Stomach (tissue), 19 donors: ENCODE measurements at places on chromosomes 11 and 22. TPM values are rescaled to one million over a fixed set of nuclear protein-coding genes. Genes with fewer than 3 reads are reported as not detected.

Gene CRYBA4
- total RNA-seq: not detected

Gene IL17REL
- total RNA-seq: 1.2 TPM

Gene GAL3ST1
- 0.87 TPM for total RNA-seq

Gene OR2AG1
- total RNA-seq: not detected

Gene IFITM10
- total RNA-seq: 0.72 TPM

Gene BRSK2
- total RNA-seq: 1.8 TPM

Gene MUC5B
- 38.5 TPM for total RNA-seq

Gene APOBEC3H
- not detected for total RNA-seq

GRCh38 chr22:36166518-36167220 is 6.1 kb upstream of the APOL3 start:
- DNase-seq: no peak

- no peak for DNase-seq
These were observed 6.8 kb downstream of the CFL1 start for GRCh38 chr11:65851083-65851579.

DNA sequence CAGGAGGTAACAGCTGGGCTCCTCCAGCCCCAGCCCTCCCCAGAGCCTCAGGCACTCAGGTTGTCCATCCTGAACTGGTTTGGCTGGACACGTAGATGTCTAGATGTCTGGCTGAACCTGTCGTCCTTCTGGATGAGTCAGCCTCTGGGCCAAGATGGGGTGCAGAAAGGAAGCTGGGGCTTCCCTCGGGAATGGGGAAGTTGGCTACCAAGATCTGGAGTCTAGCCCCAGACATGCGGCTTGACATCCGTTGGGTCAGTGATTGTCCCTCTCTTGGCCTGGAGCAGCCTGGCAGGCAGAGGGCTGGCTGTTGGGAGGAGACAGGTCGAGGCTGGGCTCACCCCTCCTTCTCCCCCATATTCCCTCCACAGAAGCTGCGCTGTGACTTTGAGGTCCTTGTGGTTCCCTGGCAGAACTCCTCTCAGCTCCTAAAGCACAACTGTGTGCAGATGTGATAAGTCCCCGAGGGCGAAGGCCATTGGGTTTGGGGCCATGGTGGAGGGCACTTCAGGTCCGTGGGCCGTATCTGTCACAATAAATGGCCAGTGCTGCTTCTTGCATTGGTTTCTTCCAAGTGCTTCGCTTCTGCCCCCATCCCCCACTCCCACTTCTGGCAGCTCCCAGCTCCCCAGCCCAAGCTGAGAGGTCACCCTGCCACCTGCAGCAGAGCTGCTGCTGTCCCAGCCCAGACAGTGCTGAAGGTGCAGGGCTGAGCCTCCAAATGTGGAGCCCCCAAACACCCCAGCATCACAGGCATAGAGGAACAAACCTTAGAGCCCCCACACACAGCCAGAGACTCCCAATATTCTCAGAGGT is 1.3 kb downstream of the CST6 start:
- DNase-seq: no peak

DNA sequence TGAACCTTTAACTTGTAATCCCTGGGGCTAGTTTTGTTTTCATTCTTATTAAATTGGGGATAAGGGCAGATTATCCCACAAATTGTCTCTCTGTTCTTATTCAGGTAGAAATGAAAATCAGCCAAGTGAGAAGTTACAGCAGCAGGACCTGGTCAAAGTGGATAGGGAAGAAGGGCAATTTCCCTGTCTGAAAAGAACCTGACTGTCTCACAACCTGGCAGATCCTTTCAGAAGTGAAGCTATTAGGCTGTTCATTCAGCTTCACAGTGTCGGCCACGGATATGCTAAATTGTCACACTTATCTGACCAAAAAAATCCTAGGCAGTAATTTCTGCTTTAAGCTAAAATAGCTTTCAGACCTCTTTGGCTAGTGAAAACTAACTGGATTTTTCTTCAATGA is 712.6 kb upstream of the ANO5 start:
- DNase-seq: no peak

DNA sequence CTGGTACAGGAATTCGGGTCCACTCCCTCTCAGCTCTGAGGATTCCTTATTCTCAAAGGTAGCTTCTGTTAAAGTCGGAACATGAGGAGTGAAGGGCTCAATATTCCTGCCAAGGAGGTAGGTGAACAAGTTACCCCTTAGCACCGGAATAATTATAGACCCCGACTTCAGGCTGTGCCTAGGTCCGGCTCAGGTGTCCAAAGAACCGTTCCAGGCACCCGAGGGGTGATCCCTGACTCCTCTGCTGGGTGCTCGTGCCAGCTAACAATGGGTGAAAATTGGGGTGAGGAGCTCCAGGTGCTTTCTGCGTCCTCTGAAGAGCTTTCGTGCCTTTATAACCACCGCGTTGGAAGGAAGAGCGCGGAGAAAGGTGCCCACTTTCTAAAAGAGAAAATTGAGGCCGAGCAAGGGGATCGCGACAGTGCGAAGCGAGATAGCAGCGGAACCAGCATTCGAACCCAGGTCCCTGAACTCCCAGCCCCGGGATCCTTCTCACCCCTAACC is 393 bp downstream of the CYB561A3 start:
- no peak for DNase-seq

DNA sequence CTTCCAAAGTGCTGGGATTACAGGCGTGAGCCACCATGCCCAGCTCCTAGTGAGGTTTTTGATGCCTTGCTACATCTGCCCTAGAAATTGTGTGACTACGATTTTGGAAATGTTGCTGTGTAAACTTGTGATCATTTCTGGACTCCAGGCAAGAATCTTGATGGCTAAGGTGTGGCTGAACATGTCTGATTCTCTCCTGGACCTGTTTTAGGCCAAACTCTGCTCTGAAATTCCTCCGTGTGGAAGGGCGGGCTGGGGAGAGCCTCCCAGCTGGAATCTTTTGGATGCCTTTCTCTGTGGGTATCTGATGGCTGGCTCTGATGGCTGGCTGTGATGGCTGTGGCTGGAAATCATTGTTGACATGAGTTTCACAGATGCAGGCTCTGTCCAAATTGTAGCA is 8.2 kb downstream of the PNPLA3 start:
- DNase-seq: no peak

DNA sequence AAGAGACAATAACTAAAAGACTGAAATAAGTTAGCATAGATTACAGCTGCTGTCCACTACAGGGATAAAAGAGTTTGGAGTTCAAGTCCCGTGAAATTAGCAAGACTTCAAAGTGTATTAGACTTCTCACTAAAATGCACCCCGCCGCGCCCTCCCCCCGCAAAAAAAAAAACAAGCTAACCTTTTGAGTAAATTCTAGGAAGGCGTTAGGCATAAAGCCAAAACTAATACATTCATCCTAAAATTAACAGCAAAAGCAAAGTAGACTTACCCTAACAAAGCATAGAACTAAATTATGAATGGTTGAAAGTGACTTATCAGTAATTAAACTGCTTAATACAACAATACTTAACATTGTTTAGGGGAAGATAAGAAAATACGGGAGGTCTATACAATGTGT is 581.0 kb upstream of the CHORDC1 start:
- DNase-seq: no peak

DNA sequence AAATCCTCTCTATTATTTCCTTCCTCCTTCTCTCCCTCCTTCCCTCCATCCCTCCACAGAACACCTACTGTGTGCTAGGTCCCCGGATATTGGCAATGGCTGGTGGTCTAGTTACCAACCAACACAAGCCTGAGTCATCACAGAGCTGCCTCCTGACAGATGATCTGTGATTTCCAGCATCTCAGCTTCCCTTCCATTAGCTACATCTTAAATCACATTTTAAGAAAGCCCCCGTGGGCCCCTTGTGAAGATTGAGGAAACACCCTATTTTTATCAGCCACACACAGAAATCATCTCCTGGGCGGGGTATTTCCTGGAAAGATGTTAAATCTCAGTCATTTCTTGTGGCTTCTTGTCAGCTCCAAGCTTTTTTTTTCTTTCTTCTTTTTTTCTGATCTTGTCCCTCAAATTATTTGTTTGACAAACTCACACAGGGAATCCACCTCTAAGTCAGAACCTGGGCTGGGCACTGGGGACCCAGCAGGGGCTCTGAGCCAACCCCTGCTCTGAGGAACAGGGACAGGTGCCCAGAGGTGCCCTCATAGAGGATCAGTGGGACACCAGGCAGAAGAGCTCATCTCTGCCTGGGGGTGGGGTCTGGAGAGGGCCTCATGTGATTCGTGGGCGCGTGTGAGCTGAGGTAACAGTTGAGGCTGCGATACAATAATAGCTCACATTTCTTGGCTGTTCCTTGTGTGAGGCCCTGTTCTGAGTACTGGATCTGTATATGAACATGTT is 42.4 kb downstream of the CACNA1I start:
- DNase-seq: no peak

GRCh38 chr11:69963533-69964246 is 114.4 kb upstream of the ANO1 start:
- DNase-seq: no peak

DNA sequence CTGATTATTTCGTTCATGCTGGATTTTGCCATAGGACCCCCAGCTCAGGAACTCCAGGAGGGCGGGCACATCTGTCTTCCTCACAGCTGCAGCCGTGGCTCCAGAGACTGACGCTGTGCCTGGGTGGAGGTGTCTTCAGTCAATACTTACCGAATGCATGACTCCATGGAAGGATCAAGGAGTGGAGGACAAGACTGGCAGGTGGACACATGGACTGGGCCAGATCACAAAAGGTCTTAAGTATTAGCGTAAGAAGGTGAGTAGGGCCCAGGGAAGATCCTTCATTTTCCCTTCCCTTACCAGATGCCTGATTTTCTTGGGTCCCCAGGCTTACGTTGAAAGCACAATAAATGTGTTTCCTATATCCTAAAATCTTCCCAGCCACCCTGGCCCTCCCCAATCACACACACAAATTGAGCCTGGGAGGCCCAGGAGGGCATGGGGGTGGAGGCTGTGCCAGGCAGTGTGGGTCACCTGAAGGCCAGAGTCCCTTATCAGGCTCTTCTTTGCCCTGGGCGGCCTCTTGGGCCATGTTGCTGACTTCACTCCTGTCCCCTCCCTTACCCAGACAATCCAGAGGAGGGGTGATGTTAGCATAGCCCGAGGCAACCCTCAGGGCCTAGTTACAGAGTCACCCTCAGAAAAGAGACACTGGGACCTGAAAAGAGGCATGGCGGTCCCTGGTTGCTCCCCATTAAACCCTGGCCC is 56.4 kb downstream of the CYTH4 start:
- peak; percentile 34 for DNase-seq

DNA sequence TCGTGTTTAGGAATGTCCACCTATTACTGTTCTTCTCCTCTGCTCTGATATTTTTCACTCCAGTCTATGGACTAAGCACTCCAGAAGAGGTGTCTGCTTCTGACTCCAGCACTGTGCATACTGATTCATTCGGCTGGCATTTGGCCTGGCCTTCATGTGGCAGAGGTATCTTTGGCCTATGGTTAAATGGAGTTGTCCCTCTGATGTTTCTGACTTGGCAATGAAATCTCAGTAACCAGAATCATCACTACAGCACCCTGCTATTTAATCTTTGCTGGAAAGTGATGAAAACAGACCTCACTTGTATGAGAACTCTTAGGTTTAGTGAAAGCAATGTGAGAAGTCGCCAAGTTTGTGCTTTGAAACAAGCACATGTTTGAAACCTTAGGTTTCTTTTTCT is 155.2 kb downstream of the MAML2 start:
- DNase-seq: no peak

- no peak for DNase-seq
These were observed 167.8 kb downstream of the MSANTD4 start for GRCh38 chr11:105854269-105854668.

- no peak for DNase-seq
These were observed 25.2 kb downstream of the PDE3B start for GRCh38 chr11:14668731-14669301.

DNA sequence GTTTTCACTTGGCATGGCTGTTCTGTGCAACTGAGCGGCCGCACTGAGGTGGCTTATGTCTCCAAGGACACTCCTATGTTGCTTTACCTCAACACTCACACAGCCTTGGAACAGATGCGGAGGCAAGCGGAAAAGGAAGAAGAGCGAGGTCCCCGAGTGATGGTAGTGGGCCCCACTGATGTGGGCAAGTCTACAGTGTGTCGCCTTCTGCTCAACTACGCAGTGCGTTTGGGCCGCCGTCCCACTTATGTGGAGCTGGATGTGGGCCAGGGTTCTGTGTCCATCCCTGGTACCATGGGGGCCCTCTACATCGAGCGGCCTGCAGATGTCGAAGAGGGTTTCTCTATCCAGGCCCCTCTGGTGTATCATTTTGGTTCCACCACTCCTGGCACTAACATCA is 2.1 kb downstream of the CLP1 start:
- no peak for DNase-seq

DNA sequence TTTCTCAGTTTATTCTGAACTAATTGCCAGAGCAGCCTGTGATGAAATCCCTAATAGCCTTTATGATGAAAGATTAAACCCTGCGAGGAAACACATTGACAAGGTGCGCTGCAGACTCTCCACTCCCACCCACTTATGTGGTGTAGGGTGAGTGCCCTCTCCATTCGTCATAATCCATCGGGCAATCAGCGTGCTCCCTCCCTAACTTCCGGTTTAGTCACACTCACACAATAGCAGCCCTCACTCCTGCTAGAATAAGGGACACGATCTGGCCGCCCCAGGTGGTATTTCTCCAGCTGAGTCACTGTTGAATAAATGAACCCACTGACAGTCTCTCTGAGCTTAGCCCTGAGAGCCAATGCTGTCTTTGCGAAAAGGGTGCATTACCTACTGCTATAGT is 188.3 kb downstream of the OPCML start:
- DNase-seq: peak; percentile 21

GRCh38 chr11:104442321-104442720 is 278.4 kb upstream of the PDGFD start:
- DNase-seq: no peak

DNA sequence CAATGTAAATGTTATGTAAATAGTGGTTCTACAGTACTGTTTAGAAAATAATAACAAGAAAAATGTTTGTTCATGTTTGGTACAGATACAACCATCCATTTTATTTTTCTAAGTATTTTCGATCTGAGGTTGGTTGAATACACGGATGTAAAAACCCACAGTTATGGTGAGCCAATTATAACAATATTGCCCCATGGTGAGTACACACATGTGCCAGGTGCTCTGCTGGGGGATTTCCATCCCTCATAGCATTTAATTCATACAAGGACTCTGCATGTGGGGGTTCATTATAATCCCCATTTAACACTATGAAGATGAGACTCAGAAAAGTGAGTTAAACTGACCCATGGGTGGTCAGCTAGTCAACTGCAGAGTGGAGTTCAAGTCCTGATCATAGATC is 23.3 kb upstream of the TTC28 start:
- DNase-seq: no peak

DNA sequence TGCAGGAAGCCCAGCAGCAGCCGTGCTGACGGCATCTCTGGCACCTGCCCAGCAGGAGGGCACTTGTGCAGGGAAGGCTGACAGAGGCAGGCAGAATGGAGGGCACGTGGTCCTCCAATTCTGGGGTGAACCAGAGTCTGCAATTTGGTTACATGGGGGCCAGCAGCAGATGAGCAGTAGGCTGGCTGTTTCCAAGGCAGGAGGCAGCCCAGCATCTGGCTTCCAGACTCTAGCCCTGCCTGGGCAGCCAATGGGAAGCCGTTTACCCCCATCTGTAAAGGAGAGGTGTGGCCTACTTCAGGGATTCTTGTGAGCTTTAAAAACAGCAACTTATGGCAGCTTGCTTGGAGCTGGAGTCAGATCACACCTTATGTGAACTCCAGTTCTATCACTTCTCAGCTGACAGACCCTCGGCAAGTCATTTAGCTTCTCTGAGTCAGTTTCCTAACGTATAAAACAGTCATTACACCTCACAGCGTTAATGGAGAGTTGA is 27.9 kb upstream of the RASL10A start:
- peak; percentile 71 for DNase-seq

GRCh38 chr22:41532908-41533825 is 11.1 kb downstream of the POLR3H start:
- DNase-seq: peak; percentile 88
